RCC 7860 (cell line): ENCODE measurements at places on chromosomes 4 and X.

DNA sequence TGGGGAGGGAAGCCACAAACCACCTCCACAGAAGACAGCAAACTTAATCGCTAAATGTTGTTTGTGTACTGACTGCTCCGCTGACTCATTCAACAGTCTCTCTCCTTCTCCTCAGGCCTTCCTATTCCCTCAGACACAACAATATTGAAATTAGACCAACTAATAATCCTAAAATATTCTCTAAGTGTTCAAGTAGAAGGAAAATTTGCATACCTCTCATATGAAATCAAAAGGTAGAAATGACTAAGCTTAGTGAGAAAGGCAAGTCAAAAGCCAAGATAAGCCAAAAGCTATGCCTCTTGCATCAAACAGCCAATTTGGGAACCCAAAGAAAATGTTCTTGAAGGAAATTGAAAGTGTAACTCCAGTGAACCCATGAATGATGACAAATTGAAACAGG, 75.7 kb upstream of the ARHGAP24 start:
- DNase-seq: no peak

GRCh38 chr4:85491527-85491926, 16.6 kb downstream of the ARHGAP24 start:
- no peak for DNase-seq

- peak; percentile 37 for DNase-seq
These were observed 187.6 kb downstream of the RAPGEF2 start for GRCh38 chr4:159290321-159291030.

DNA sequence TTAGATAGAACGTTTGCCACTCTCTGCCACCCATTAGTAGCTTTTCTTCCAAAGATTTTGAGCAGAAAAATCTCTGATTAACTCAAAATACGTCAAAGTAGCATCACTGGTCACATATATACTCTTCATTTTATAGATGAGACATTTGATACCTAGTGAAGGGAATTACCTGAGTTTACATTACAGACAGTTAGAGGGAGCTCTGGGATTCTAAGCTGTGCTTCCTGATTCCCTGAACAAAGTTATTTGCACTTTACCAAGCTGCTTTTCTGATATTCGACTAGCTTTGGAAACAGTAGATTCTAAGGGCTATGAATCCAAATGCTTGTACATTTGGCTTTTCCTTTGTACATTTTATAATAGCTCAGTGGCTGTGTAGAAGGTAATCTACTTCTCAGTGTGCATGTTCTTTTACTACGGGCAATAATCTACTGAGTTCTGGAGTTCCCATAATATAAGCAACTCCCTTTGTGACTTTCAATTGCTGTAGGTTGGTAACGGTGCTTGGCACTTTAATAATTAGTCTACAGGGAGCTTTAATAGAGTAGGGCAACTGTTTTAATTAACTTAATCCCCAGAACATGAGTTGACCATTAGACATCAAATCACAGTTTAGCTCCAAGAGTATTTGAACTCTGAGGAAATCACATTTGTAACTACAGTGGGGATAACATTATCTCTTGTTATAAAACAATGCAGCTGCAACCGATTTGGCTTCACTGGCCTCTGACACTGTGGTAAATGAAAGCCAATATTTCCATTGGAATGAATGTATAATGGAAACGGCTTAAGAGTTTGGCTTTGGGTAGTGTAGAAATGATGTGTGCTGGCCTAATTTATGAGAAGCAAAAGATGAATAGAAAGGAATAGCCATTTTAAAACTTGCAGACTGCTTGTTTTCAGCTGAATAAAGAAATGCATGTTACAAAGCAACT, 1602.4 kb downstream of the STIM2 start:
- no peak for DNase-seq

DNA sequence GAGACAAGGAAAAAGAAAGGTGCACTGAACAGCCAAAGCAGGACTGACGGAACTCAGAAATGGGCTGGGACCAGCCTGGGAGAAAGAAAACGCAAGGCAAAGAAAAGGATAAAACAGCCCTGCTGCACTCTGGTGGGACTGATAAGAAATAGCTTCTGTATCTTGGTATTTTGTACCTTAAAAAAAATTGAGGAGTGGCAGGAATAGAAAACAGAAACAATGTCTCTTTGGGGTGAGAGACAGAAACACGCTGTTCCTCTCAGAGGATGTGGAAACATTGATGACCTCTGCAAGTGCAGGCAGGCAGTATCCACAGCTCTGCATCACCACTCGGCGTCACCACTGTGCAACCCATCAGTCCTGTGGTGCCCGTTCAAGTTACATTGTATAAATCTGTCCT, 152.5 kb upstream of the SPRY1 start:
- no peak for DNase-seq
